ENCODE measurements at places on chromosomes 13 and 19. TPM values are rescaled to one million over a fixed set of nuclear protein-coding genes. Genes with fewer than 3 reads are reported as not detected.

- no peaks in the 10 kb centered on the region for H3K27me3 ChIP-seq
- H3K4me3 ChIP-seq = peak within 1 kb of the TSS; percentile 87
- H3K36me3 ChIP-seq = peaks cover 13% of the 10 kb centered on the region
- peaks cover 58% of the 10 kb centered on the region for H3K4me1 ChIP-seq
- peak within 1 kb of the TSS; percentile 89 for H3K27ac ChIP-seq
- peak; percentile 38 for DNase-seq
These were observed at the start of gene IL12RB1 for GRCh38 chr19:18086590-18087138. IL12RB1 (minus strand) TSS chr19:18086934; CDS start chr19:18086823, 111 bp downstream.

GRCh38 chr19:40444825-40445312, 734 bp upstream of the SERTAD3 start:
- peaks cover 24% of the 10 kb centered on the region for H3K4me1 ChIP-seq
- no peak for DNase-seq
- peak overlapping the region; percentile 97 for H3K27ac ChIP-seq
- H3K27me3 ChIP-seq = no peaks in the 10 kb centered on the region
- H3K4me3 ChIP-seq = peak overlapping the region; percentile 98

- no peak for DNase-seq
- no peak overlapping the region for H3K4me3 ChIP-seq
- H3K36me3 ChIP-seq = peaks cover 19% of the 10 kb centered on the region
- H3K27ac ChIP-seq = no peak overlapping the region
- H3K4me1 ChIP-seq = peaks cover 3% of the 10 kb centered on the region
These were observed 8.3 kb downstream of the LSR start for GRCh38 chr19:35257113-35257461.

- no peak for DNase-seq
- H3K36me3 ChIP-seq = no peaks in the 10 kb centered on the region
- no peaks in the 10 kb centered on the region for H3K27me3 ChIP-seq
- no peaks in the 10 kb centered on the region for H3K4me1 ChIP-seq
- no peak overlapping the region for H3K4me3 ChIP-seq
- no peak overlapping the region for H3K27ac ChIP-seq
These were observed 291.4 kb downstream of the DCLK1 start for GRCh38 chr13:35839806-35840205.

DNA sequence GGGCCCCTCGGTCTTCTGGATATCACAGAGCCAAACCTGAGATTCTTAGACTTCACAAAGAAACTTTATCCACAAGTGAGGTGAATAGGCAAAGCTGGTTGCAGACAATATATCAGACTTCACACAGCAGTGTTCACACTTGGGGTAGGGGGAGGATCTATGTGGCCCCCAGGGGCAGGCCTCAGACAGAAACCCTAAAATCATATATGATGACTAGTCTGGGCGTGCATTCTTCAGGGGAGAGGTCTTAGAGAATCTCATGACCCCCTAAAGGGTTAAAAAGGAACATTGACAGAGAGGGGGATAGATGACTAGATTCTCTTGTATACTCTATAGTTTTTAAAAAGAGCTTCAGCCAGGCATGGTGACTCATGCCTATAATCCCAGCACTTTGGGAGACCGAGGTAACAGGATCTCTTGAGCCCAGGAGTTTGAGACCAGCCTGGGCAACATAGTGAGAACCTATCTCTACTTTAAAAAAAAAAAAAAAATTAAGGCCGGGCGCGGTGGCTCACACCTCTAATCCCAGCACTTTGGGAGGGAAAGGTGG, 2.8 kb downstream of the TYROBP start:
- H3K27me3 ChIP-seq = no peaks in the 10 kb centered on the region
- no peaks in the 10 kb centered on the region for H3K36me3 ChIP-seq
- H3K27ac ChIP-seq = peak overlapping the region; percentile 97
- H3K4me3 ChIP-seq = no peak overlapping the region
- peaks cover 80% of the 10 kb centered on the region for H3K4me1 ChIP-seq

Gene GNA15
- total RNA-seq = 0.80 TPM

DNA sequence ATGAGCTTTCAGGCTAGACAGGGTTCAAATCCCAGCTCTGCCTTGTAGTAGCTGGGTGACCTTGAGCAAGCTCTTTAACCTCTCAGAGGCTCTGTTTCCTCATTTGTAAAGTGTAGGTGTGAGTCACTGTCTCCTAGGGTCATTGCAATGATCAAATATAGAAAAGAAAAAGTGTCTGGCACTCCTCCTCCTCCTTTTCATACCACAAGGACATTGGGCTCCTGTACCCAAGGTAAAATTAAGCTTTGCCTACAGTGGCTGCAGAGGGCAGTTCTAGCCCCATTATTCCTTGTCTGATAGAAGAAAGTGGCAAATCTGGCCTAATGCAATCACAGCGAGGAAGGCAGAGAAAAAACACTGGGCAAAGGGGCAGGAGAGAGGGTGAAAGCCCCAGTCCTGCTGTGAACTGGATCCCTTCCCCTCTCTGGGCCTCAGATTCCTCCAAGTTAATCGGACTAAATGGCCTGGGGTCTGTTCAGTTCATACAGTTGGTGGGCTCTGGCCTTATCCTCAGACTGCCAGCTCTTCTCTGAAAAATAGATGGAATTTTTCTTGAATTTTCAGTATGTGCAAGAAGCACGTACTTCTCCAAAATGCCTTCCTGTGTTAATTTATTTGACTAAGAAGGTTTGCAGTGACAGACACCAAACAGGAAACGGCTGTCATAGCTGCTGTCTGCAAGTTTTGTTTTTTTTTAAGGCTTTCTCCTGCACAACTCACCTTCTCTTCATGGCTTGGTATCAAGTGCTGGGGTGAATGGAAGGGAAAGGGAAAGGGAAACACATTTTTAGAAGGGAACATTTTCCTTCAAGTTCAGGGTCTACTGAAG, 35.3 kb downstream of the RGCC start:
- no peaks in the 10 kb centered on the region for H3K36me3 ChIP-seq
- H3K4me3 ChIP-seq = peak overlapping the region; percentile 63
- H3K4me1 ChIP-seq = peaks cover 38% of the 10 kb centered on the region

Gene PEG3
- total RNA-seq = not detected

Gene POLR1G
- total RNA-seq = 6.8 TPM

DNA sequence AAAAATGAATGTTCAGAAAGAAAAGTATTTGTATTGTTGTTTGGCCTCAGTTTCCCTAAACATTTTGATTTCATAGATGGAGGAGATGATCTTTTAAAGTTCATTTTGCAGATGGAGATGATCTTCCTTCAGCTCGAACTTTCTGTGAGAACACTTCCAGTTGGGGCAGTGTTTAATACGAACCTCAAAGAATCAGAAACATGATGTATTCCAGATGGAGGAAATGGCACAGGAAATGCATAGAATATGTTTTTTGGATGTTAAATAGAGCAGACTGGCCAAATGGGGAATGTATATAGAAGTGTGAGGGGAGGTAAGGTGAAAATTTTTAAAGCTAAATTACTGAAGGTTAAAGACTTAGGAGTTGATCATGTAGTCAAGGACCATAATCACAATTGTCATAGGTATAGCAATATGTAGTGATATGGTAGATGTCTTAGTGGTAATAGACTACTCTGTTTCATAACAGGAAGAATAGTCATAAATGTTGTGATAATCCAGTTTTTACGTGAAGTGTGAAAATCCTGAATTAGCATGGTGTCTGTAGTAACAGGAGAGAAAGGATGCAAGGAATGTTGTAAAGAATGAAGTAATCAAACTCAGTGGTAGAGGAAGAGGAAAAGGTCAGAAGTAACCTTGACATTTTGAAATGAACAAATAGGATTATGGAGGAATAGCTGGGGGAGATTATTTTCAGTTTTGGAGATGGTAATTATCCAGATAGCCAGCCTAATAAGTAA, 5.1 kb downstream of the RAP2A start:
- H3K27ac ChIP-seq = no peak overlapping the region
- no peak for DNase-seq
- H3K27me3 ChIP-seq = no peaks in the 10 kb centered on the region
- H3K4me1 ChIP-seq = peaks cover 26% of the 10 kb centered on the region

- H3K36me3 ChIP-seq = peaks cover 16% of the 10 kb centered on the region
- no peak overlapping the region for H3K4me3 ChIP-seq
- no peak overlapping the region for H3K27ac ChIP-seq
- no peaks in the 10 kb centered on the region for H3K27me3 ChIP-seq
- peaks cover 2% of the 10 kb centered on the region for H3K4me1 ChIP-seq
These were observed 17.7 kb downstream of the SBNO2 start for GRCh38 chr19:1156305-1156801.

DNA sequence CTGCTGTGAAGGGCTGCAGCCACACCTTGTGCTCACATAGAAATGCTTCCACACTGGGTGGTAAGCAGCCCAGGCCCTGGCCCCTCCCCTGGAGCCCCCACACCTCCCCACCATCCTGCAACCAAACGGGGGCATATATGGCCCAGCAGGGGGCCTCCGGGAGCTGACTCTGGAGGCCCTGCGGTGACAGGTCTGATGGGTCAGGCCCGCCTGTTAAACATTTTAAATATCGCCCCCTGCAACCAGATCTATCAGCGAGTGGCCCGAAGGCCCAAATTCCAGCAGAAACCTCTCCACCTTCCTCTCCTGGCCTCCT, 48.0 kb upstream of the KATNAL1 start:
- H3K27me3 ChIP-seq = no peaks in the 10 kb centered on the region
- peaks cover 16% of the 10 kb centered on the region for H3K36me3 ChIP-seq
- H3K4me3 ChIP-seq = peak overlapping the region; percentile 45
- peak overlapping the region; percentile 77 for H3K27ac ChIP-seq

- no peak overlapping the region for H3K4me3 ChIP-seq
- DNase-seq = no peak
- H3K27me3 ChIP-seq = peaks cover 7% of the 10 kb centered on the region
- H3K36me3 ChIP-seq = no peaks in the 10 kb centered on the region
These were observed 1.2 kb downstream of the CBARP start for GRCh38 chr19:1236576-1236975.

Gene PTH2
- not detected for total RNA-seq

DNA sequence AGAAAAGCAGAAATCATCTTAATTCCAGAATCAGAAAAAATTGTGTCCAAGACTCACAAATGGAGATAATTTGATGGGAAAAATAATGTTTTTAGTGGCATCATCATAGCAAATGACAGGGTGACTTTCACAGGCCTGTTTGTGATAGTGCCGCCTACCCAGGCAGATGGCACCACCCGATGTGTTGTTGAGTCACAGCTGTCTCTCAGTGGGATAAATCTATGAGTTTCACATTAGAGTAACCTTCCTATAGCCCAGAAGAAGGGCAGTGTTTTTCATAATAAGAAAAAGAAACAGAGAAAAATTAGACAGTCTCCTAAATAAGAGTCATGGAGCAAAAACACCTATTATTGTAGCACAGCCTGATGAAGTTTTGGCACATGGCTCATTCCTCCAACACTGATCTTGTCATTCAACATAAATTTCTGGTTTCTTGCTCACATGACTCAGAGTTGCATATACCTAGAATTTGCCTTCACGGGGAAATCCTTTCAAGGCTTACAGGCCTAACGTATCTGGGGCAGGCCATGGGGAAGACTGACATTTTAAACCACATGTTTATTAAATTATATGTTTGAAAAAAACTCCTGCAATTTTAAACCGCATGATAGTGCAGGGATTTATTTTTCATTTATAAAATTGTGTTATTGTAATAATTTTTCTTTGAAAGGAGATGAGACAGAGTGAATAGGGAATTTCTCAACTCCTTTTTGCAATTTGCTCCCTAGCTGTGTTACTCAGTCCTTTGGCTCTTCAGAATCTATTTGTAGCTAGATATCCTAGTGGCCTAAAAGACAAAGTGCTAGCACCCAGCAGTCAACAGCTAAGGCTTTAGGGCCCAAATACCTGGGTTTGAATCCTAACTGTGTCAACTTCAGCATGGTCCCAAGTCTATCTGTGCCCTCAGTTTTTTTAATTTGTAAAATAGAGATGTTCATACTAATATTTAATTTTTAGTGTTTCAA, 393.7 kb downstream of the NDFIP2 start:
- H3K4me1 ChIP-seq = no peaks in the 10 kb centered on the region
- DNase-seq = no peak
- no peak overlapping the region for H3K4me3 ChIP-seq
- H3K36me3 ChIP-seq = no peaks in the 10 kb centered on the region
- no peak overlapping the region for H3K27ac ChIP-seq

- no peaks in the 10 kb centered on the region for H3K36me3 ChIP-seq
- no peak overlapping the region for H3K4me3 ChIP-seq
- peaks cover 29% of the 10 kb centered on the region for H3K27me3 ChIP-seq
- no peak overlapping the region for H3K27ac ChIP-seq
- DNase-seq = no peak
These were observed 10.7 kb downstream of the PTPRH start for GRCh38 chr19:55198651-55199050.

GRCh38 chr19:58584498-58585441, 11.6 kb upstream of the MZF1 start:
- peaks cover 18% of the 10 kb centered on the region for H3K36me3 ChIP-seq
- H3K27me3 ChIP-seq = no peaks in the 10 kb centered on the region
- peaks cover 7% of the 10 kb centered on the region for H3K4me1 ChIP-seq
- no peak for DNase-seq
